ENCODE measurements at places on chromosomes 12 and 14.

DNA sequence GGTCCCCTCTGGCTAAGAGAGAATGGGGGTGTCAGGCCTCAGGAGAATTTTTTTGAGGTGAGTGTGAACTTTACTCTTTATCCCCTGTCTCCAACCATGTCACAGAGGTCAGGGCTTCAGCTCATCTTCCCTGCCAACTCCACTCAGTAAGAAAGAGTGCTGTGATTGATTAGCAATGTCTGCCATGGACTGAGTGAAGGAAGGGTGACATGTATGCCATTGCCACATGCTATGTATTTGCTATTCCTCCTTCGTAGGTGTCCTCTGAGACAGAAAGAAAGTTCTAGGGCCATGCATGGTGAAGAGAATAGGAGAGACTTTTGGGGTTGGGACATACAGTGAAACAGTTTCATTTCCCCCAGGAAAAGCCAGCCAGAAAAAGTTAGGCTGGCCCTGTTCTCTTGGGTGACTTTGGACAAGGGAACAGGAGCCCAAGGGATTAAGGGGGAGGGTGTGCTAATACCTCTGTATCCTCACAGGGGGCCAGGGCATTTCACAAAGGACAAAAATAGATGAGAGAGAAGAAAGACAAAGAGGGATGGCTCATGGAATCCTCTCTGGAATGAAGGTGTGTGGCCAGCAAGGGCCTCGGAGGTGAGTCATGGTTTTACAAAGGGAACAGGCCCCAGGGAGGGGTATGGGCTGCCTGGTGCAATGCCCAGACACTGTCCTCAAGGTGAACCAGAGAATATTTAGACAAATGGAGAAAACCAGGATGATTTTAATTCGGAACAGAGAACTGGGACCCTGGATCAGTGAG lies 13.9 kb upstream of the MYL2 start:
- DNase-seq = no peak

GRCh38 chr12:3594966-3595365 lies 104.0 kb downstream of the PRMT8 start:
- DNase-seq = no peak

GRCh38 chr14:70655110-70655826 lies 13.6 kb downstream of the TTC9 start:
- DNase-seq = no peak

GRCh38 chr14:61510736-61511557 lies 184.4 kb upstream of the HIF1A start:
- no peak for DNase-seq

- no peak for DNase-seq
These were observed 5.8 kb downstream of the PPP1R12A start for GRCh38 chr12:79929065-79929464.
